ENCODE measurements at places on chromosomes 16 and 17.

DNA sequence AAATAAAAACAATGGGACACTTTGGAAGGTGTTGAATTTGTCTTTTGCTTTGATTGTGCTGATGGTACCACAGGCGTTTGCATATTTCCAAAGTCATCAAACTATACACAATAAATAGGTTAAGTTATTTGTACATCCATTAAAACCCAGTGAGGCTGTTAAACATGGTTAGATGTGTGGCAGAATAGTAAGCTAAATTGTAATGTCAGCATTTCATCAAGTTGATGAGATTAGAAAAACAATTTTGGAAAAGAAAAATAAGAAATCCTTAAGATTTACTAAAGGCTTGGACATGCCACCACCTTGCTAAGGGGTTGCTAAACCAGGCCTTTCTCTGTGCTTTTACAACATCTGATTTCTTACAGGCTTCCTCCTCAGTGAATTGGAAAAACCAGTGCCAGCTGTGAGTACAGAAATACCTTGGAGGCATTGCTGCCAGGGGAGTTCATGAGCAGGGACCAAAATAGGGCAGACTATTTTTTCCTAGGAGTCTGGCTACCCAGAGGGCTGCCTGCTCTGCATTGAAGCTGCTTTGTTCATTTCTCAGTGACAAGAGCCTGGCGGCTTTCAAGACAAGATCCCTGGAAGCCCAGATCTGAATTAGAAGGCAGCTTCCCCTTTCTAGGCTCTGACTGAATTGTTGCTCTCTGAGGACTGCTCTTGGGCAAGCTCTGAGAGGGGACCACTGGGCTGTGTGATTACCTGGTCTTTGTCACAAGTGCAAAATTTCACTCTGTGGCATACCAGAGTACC is 43.4 kb upstream of the CA10 start:
- no peak for DNase-seq

- DNase-seq, result no peak
These were observed 331.5 kb downstream of the CBLN1 start for GRCh38 chr16:48950184-48950583.

DNA sequence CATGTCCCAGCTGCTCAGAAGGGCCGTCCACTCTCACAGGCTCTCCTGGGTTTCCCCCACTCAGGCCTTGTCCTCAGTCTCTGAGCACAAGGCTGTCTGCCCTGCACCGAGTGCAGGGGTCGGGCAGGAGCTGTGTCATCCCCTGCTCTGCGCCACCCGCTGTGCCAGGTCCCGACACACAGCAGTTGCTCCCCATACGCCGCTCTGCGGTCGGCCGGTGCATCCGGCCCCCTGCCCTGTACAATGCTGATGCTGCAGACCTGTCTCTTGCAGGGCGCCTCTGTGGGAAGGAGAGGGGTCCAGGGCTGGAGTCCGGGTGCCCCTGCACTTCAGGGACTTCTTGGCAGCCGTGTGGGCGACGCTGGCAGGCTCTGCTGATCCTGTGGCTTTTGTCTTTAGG is 6.1 kb downstream of the TSC2 start:
- DNase-seq, result no peak

DNA sequence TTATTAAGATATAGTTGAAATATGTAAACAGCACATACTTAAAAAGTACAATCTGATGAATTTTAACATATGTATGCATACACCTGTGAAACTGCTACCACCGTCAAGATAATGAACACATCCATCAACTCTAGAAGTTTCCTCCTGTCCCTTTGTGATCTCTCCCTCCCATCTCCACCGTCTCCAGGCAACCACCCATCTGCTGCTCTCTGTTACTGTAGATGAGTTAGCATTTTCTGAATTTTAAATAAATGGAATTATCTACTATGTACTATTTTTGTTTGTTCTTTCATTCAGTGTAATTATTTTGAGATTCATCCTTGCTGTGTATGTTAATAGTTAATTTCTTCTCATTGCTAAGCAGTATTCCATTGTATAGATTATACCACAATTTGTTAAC is 40.2 kb upstream of the SMPD3 start:
- DNase-seq, result no peak

DNA sequence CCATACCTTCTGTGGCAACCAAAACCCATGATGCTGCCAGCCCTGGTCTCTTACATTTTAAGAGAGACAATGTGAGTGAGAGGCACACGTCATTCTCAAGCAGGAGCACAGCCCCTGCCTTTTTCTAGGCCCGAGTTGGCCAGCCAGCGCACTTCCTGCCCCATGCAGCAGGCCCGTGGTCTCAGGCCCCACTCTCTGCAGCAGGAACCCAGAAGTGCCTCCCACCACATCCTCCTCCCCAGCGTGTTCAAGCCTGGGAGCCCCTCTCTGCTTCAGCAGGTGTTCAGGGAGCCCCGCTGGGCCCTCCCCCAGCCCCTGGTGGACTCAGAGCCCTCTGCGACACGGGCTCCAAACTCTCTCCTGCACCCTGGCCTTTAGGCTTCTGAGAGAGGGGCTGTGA is 30.5 kb downstream of the ITGAE start:
- DNase-seq, result no peak

DNA sequence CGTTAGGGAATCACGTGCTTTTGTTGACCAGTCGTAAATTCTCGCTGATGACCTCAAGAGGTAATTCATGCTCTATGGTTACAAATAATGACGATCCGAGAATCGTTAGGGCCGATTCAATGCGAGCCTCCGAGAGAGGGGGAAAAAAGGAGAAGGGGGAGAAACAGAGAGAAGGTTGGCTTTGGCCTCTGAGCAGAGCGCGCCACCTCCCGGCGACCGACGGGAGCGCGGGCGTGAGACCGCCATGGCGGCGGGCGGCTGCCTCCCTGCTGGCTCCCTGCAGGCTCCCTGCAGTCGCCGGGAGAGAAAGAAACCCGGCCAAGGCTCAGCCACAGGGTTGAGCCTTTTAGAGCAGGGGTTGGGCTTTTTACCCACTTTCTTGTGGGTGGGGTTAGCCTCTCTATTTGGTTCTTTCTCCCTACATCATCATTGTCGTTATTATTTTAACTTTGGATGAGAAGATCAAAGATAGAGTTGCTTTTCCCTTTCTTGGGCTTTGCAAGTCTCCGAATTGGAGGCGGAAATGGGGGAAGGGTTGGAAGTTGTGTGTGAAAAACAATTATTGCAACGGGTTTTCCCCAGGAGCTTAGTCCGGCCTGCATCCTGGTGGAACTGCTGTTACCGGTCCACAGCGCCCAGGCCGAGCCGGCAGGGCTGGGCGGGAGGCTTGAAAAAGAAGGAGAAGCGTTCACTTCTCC is 410 bp upstream of the HOXB5 start:
- DNase-seq, result peak; percentile 94

- no peak for DNase-seq
These were observed 22.3 kb downstream of the CAPNS2 start for GRCh38 chr16:55588799-55589198.

GRCh38 chr17:17172001-17172939 is 33.9 kb downstream of the PLD6 start:
- no peak for DNase-seq

- no peak for DNase-seq
These were observed 762 bp downstream of the CDK12 start for GRCh38 chr17:39461926-39462569.

DNA sequence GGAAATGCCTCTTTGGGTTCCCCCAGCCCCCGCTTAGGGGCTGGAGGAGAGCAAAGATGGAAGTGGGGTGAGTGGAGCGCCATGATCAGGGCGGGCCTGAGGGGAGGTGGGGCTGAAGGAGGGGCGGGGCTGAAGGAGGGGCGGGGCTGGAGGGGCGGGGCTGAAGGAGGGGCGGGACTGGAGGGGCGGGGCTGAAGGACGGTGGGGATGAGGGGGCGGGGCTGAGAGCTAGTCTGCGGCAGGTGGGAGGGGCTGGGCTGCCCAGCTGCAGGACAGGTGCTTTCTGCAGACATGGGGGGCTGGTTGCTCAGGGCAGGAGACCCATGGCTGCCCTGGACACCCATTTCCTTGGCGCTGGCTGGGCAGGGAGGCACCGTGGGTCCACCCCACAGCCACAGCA is 39.1 kb upstream of the PABPN1L start:
- no peak for DNase-seq

- no peak for DNase-seq
These were observed 17.8 kb upstream of the CIBAR2 start for GRCh38 chr16:85129876-85130704.

- no peak for DNase-seq
These were observed 827 bp downstream of the CDK10 start for GRCh38 chr16:89687092-89687940.

DNA sequence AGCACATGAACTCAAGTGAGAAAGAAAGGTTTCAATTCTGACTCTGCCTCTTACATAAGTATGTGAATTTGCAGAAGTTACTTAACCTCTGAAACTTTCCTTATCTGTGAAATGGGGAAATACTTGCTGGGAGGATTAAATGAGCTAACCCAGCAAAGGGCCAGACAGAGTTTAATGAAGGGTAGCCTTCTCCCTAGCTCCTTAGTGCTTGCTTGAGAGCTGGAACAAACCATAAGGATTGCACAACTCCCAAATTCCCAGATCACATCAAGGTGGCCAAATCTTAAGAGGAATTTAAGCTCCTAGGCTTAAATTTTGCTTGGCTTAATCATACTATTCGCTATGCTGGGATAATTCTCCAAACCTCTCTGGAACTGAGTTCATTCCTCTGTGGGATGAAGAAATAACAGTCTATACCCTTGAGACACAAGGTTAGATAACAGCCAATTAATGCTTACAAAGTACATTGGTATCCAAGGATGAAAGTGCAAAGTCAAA is 11.8 kb upstream of the WSB1 start:
- peak; percentile 37 for DNase-seq

GRCh38 chr16:85359147-85359822 is 247.0 kb upstream of the CIBAR2 start:
- no peak for DNase-seq

DNA sequence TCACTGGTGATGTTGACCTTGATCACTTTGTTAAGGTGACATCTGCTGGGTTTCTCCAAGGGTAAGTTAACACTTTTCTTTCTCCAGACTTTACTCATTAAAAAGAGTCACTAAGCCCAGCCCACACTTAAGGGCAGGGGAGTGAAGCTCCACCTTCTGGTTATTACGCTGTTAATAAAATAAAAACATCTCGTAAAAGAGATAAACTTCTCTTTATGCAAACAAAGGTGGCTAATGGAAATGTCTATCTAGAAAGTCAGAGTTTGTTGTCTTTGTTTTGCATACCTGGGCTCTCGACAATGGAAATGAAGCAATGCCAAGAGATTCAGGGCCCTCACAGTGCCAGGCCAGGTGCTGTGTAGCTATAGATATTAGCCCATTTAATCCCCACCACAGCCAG is 134.4 kb downstream of the ZFHX3 start:
- DNase-seq, result no peak

- no peak for DNase-seq
These were observed 5.6 kb downstream of the GLG1 start for GRCh38 chr16:74601126-74601871.

GRCh38 chr17:77717941-77718668 is 240.4 kb upstream of the TNRC6C start:
- no peak for DNase-seq

DNA sequence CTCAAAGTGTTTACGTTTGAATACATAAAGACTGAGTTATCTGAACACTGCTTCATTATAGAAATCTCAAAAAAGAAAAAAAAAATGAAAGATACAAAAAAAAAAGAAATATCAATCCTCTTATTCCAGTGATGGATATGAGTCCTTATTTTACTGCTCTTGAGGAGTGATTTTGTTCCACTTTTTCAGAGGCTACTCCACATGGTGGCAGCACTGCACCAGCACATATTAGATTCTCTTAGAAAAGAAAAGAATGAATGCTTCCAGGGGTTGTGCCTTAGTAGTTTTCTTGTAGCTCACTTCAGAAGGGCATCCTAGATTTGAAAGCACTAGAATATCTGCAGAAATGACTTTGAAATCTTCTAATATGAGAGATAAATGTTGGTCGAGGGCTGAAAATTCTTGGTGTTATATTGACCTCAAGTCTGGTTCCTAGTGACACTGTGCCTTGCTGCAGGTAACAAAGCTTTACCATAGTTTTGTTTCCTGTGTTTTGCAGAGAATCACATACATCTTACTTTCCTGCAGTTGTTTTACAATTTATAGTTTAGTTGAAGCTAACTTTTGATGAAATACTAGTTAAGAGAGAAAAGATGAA is 25.9 kb downstream of the AP2B1 start:
- no peak for DNase-seq

DNA sequence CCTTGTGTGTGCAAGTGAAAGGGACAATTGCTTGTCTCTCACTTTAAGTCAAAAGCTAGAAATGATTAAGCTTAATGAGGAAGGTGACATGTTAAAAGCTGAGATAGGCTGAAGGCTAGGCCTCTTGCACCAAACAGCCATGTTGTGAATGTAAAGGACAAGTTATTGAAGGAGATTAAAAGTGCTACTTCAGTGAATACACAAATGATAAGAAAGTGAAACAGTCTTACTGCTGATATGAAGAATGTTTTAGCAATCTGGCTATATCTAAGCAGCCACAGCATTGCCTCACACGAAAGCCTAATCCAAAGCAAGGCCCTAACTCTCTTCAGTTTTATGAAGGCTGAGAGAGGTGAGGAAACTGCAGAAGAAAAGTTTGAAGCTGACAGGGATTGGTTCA is 71.0 kb downstream of the CDRT15 start:
- DNase-seq, result no peak

GRCh38 chr17:21090902-21091618 is 35.7 kb upstream of the DHRS7B start:
- DNase-seq, result no peak

DNA sequence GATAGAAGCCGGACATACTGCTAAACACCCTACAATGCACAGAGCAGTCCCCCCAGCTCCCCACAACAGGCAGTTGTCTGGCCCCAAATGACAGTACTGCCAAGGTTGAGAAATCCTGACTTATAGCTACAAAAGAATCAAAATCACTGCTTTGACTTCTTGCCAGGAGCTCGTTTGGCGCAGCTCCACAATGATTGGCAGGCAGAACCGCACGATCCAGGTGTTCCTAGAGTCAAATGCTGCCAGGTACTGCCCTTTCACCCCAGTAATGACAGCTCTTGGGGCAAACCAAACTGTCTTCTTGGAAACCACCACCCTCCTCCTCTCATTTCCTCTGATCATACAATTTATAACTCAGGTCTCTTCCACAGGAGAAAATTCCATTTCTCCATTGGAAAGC is 2.2 kb upstream of the TMC5 start:
- no peak for DNase-seq

GRCh38 chr17:18011286-18011685 is 27.7 kb downstream of the ATPAF2 start:
- DNase-seq, result no peak
